ENCODE measurements at places on chromosomes 4 and X. TPM values are rescaled to one million over a fixed set of nuclear protein-coding genes. Genes with fewer than 3 reads are reported as not detected.

DNA sequence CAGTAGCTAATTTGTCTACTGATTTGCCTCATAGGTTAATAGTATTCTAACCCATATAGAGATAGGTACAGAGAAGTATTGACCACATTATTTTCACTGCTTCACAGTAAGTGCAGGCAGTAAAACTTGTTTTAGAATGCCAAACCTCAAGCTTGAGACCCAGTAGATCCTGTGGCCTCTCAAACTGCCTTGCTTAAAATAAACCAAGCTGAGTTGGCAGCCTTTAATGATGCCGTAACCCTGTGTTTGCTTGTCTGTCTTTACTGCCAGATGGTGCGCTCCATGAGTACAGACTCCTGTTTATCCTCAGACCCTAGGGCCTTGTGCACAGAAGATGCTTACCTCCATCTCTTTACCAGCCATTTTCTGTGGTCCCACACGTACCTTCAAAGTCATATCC is 50.8 kb downstream of the ANXA3 start:
- no peaks in the 10 kb centered on the region for H3K36me3 ChIP-seq
- no peaks in the 10 kb centered on the region for H3K27me3 ChIP-seq
- DNase-seq = no peak
- H3K4me3 ChIP-seq = no peak overlapping the region
- no peaks in the 10 kb centered on the region for H3K4me1 ChIP-seq
- H3K27ac ChIP-seq = no peak overlapping the region

GRCh38 chr4:175927121-175927520 is 115.1 kb upstream of the GPM6A start:
- H3K36me3 ChIP-seq = no peaks in the 10 kb centered on the region
- H3K4me1 ChIP-seq = no peaks in the 10 kb centered on the region
- no peak overlapping the region for H3K4me3 ChIP-seq
- no peak overlapping the region for H3K27ac ChIP-seq
- DNase-seq = no peak
- H3K27me3 ChIP-seq = no peaks in the 10 kb centered on the region

Gene ZFP42
- total RNA-seq = not detected

DNA sequence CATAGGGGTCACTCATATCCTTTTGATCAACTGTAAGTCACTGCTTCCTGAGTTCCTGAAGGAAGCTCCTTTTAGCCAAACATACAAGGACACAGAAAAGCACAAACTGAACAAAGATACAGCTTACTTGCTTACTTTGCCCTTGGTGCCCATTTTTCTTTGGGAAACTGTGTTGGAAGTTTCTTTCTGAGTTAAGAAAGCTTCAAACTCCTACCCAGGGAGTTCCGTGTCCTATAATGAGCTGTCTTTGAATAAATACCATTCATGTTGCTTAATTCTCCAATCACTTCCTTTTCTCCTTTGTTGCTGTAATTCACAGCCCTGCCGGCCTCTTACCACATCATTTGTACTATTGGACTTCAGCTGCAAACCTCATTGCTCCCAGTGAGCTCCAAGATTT is at the start of gene ADH4:
Gene ADH4, minus strand, starts transcription at position 228 of the 400 bp plus-strand sequence. Its CDS starts 75 bp downstream, at position 153.
- no peaks in the 10 kb centered on the region for H3K4me1 ChIP-seq
- no peak for DNase-seq
- H3K36me3 ChIP-seq = no peaks in the 10 kb centered on the region
- H3K27ac ChIP-seq = no peak within 1 kb of the TSS
- H3K27me3 ChIP-seq = no peaks in the 10 kb centered on the region

DNA sequence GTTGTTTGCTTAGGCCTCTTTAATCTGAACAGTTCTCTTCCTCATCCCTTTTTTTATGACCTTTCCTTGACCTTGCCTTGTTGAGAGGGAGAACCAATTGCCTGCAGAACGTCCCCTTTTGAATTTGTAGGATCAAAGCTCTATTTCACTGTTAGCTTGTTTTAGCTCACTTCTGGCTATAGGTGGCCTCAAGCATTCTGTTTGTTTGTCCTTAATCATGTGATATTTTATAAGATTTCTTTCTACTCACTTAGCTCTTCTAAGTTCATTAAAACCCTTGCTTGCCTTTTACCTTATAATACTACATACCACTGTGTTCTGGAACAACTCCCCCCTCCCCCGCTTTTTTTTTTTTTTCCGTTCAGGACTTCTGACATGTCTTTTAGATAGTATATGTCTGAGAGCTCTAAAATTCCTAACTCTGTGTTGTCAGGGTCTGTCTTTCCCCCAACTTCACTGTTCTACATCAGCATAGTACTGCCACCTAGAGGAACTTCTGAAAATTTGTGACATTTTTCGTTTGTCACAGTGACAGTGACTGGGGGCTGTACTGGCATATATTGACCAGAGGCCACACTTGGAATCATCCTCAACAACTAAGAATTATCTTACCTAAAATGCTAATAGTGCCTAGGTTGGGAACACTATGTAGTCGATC is 128.5 kb downstream of the LARP7 start:
- H3K27ac ChIP-seq = no peak overlapping the region
- H3K27me3 ChIP-seq = no peaks in the 10 kb centered on the region
- H3K36me3 ChIP-seq = no peaks in the 10 kb centered on the region

Gene APLN
- total RNA-seq = 0.31 TPM

DNA sequence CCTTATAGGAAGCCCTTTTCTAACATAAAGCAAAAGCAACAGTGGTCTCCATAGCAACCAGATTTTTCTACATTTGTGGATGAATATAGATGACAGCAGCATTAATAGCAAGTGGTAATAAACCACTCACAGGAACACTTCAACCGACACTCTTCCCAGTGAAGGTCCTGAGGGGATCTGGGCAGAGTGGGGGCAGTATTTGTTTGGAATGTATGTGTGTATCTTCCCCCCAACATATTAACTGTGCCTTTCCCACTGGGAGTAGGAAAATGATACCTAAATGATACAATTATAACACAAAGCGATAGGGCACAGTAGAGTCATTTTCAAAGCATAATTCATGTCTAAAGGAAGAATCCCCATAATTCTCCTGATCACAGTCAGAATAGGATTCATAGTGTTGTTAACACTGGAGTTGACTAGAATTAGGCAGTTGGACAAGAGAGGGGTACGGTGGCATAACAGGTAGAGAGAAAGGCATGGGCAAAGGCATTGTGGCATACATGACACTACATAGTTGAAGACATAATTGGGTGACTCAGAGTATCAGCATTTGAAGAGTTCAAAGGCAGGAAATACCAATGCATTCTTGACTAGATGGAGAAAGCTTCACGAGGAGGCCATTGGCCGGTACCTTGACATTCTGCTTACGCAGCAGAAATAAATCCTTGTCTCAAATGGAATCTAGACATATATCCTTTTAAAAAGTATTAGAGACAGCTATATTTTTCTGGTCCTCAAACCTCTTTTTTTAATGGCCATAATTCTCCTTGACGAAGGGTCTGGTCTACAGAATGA is 15.2 kb downstream of the CAPN6 start:
- H3K36me3 ChIP-seq = no peaks in the 10 kb centered on the region
- no peak overlapping the region for H3K4me3 ChIP-seq
- peaks cover 4% of the 10 kb centered on the region for H3K27me3 ChIP-seq
- H3K27ac ChIP-seq = no peak overlapping the region

- no peak for DNase-seq
- no peaks in the 10 kb centered on the region for H3K27me3 ChIP-seq
- no peaks in the 10 kb centered on the region for H3K4me1 ChIP-seq
- no peaks in the 10 kb centered on the region for H3K36me3 ChIP-seq
Observed at GRCh38 chr4:16293210-16293838, 67.1 kb upstream of the TAPT1 start.

Gene TLR2
- 59.5 TPM for total RNA-seq

All from kidney (tissue), 22 donors.